ENCODE measurements at places on chromosomes 7 and 10.

- no peak for DNase-seq
Observed at GRCh38 chr7:40572810-40573465, 438.1 kb downstream of the SUGCT start.

DNA sequence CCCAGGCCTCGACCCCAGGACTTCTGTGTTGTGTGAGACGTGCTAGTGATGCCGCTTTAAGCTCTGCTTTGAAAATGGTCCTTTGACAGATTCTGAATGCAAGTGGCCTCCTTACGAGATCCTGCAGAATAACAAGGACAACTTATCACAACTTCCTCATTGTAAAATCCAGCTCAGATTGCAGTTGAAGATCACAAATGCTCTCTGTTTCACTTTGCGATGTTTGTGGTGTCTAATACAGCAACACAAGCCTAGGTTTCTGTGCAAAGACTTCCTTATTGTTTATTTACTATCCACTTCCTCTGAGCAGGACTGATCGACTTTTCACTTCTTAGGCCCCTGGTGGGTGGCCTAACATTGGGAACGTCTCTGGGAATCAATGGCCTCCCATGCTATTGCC, 31.7 kb upstream of the INSIG1 start:
- no peak for DNase-seq

DNA sequence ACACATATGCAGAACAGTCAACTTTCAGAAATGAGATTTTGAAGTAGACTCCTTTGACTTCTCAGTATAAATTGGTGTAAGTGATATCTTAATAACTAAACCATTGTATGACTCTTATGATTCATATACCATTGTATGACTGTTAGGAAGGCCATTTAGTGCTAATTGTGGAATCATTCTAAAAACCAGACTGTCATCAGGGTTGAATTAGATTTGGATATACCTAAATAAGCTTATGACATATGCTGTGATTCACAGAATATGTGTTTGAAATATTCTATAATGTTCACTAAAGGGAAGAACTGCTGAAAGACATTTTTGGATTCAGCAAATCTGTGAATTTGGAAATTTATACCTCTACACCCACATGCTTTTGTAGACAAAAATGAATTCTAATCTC, 438.1 kb downstream of the MDFIC start:
- no peak for DNase-seq

- DNase-seq = no peak
Observed at GRCh38 chr10:112261281-112261822, 21.8 kb upstream of the TECTB start.

- DNase-seq = no peak
Observed at GRCh38 chr7:127594490-127594889, 954 bp downstream of the FSCN3 start.

DNA sequence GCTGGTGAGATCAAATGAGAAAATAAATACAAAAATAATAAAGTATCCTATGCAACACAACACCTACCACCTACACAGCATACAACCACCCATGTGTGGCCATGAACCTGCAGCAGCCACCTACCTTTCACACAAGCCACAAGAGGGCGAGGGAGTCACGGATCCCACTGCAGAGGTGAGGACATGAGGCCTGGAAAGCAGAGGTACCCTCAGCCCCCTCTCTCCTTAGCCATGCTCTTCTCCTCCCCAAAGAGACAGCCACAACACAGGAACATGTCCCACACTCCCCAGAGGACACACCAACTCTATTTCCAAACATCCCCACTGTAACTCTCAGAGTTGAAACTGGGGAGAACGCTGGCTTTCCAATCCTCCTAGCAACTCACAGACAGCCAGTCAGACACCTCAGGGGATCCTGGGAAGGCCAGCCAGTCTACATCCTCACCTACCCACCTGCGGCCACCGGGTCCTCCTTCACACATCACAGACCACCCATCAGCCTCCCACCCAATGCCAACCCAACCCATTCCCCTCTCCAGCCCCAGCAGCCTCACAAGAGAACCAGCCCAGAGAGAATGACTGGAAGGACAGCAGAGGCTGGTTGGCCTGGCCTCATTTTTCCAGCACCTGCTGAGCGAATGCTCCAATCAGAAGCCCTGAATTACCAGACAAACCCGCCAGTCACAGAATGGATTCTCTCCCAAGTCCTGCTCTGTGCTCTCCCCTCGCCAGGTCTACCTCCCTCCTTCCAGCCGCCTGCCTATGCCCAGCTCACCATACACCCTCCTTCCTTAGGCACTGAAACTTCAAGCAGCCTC, 18.4 kb downstream of the DLG5 start:
- no peak for DNase-seq

- DNase-seq = no peak
Observed at GRCh38 chr10:98790817-98791216, 344.1 kb upstream of the HPS1 start.

GRCh38 chr7:115128154-115128553, 206.3 kb downstream of the MDFIC start:
- DNase-seq = no peak

Measured in NCI-H1105 (cell line).